Brain (organoid and tissue), 16 donors: ENCODE measurements at places on chromosomes 5 and 9.

- no peak for DNase-seq
Measured at GRCh38 chr9:125746774-125747052, 460 bp upstream of the PBX3 start.

DNA sequence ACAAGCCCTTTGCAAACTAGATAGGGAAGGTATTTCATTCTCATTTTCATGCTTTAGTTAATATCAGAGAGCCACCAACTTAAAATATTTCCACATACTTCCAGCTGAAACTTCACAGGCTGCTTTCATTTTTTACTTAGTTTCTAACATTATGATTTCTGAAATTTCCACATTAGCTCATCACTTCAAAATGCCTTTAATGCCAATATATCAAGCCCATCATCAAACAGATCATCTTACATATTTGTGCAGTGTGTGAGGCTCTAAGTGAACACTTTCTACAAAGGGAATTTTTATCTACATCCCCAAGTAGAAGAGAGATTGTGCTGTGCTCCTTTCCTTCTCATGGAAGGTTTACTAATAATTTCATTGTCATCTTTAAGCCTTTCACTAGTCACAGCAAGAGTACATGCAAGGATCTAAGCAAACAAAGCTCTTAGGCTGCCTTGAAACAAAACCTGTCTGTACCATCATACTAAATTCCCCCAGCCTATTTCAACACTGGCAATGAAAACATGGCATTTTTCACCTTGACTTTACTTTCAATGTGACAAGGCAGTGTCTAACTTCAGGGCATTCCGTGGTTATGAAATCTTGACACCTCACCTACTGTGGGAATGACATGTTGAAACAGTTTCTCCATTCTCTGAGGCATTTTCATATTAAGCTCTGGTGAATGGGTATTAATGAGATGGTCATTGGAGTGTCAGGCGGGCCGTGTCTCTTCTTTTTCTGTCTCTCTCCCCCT, 45.4 kb downstream of the PPP2R2B start:
- no peak for DNase-seq

- peak; percentile 79 for DNase-seq
Measured at GRCh38 chr5:59745415-59745863, 148.1 kb downstream of the PDE4D start.

DNA sequence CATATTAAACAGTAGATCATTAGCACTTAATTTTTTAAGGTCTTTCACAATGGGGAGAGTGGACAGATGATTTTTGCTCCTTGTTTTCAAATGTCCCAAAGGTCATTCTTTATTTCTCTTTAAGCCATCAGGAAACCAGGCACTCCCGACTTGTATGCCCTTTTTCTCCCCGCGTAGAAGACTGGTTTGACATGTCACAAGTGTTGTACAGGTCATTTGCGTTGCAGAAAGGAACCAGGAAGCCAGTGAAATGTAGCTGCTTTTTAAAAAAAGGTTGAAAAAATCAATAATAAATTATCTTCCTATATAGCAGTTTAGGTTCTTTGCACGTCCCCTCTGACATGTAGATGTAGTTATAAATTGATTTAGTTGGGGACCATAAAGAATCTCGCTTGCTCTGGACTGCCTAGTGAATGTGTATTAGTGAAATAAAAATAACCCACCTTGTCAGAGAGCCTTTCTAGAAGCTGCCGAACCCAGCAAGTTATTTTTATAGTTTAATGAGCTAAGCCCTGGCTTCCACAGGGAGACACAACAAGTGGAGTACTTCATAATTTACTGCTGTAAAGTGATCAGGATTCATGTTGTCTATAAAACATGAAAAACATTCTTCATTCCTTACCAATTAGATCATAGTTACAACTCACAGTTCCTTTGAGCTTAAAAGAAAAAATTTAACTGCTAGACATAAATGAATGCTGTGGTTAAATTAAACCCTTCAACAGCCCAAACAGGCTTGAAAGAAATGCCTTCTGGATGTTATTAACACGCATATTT, 404.6 kb downstream of the CSNK1G3 start:
- peak; percentile 35 for DNase-seq

DNA sequence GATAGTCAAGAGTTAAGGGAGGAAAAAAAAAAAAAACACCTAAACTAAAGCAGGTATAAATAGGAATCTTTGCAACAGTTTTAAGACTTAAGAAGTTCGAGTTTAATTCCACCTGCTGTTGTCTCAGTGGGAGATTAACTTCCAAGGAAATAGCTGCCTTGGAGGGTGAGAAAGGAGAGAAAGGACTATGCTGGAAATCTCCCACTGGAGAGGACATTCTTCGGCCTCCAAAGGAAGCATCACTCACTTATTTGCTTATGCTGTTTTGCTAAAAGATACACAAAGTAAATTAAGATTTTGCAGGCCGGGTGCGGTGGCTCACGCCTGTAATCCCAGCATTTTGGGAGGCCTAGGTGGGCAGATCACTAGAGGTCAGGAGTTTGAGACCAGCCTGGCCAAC, 317.9 kb upstream of the MPDZ start:
- DNase-seq: no peak

DNA sequence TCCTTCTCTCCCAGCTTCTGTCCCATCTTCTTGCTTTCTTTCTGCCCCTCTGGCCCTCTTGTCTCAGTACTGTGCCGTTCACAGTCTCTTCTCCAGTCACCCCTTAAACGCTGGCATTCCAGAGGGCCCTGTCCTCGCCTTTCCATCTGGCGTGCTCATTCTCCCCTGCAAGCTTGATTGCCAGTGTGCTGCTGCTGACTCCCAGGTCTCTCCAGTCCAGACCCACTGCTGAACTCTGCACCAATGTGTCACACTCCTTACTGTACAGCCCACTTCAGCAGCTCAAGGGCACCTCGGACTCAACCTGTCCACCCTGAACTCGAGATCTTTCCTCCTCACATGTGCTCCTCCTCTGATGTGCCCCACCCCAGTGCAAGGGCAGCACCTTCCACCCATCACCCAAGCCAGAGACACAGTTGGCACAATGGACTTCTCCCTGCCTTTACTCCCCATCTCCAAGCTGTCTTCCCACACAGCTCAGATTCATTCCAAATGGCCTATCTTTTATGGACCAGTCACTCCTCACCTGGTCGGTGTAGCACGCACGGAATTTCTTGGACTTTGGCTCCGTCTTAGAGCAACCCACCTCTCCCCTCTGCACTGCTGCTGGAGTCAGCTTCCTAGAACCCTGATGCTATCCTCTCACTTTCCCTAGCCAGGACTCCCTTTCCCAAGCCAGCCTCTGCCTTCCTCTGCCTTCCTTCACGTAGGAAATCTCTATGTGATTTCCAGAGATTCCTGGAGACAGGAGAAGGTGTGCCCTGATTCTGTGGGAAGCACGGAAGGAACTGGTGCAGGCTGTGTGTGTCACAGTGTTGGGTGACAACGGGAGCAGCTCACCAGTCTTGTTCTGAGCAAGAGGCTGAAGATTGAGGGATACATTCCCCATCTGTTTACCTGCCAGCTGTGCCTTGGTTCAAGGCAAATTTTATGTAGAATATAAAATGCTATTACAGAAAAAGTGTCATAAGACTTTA, 26.0 kb upstream of the SLC2A8 start:
- DNase-seq: no peak

GRCh38 chr9:93107825-93108161, 11.8 kb downstream of the CARD19 start:
- no peak for DNase-seq

- DNase-seq: peak; percentile 35
Measured at GRCh38 chr5:151772029-151772845, 483 bp downstream of the G3BP1 start.

DNA sequence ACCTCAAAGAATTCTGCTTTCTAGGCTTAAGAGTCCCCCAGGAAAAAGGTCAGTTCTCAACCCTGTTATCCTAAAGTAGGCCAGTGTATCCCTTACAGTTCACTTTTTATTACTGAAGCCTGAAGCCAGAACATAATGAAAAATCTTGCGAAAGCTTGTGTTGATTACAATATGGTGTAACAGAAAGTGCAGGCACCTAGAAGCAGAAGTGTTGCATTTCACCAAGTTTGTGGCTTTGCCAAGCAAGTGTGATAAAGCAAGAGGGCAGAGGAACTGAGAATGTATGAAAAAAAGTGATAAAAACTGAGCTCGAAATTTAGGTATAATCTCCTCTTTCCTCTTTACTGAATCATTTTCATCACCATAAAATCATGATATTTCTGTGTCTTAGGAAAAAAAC, 26.2 kb downstream of the AGTPBP1 start:
- no peak for DNase-seq

DNA sequence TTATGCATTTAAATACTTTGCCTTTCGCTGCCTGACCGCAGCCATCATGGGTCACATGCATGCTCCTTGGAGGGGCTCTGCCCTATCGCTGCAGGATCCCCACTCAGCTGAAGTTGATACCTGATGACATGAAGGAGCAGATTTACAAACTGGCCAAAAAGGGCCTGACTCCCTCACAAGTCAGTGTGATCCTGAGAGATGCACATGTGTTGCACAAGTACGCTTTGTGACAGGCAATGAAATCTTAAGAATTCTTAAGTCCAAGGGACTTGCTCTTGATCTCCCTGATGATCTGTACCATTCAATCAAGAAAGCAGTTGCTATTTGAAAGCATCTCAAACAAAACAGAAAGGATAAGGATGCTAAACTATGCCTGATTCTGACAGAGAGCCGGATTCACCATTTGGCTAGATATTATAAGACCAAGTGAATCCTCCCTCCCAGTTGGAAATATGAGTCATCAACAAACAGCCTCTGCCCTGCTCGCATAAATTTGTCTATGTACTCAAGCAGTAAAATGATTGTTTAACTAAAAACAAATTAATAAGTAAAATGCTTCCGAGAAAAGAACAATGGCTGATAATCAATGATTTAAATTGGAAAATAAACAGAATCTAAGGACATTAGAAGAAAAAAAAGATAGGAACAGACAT, 41.6 kb upstream of the PPP2CA start:
- DNase-seq: no peak

DNA sequence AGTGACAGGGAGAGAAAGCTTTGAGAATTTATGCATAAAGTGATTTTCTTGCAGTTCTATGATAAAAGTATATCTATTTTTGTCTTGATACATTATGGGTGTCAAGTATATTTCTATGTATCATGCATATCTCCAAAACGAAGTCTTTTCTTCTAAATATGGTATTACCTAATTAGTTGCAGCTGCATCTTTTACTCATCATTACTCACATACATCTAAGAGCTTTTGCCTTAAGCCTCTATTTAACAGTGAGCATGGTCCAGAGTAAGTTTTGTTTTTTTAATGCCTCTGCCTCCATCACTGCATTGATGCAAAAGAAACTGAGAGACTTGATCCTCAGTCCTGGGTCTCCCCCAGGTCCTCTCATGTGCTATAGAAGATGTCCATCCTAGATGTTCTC, 40.0 kb upstream of the SMC5 start:
- DNase-seq: no peak

DNA sequence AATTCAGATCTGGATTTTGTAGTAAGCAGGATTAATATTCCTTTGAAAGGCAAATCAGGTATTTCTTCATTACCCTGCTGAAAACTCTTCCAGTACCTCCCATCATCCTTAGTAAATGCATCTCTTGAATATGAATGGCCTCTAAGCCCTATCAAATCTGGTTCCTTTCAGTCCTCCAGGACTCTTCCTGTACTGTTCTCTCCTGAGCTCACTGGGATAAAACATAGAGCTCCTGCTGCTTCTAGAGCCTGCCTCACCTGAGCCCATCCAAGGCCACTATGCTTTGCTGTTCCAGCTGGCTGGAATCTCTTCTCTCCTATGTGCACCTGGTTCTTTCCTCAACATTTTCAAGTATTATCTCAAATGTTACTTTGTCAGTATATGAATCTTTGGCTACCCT, 803.3 kb upstream of the CTNND2 start:
- no peak for DNase-seq

DNA sequence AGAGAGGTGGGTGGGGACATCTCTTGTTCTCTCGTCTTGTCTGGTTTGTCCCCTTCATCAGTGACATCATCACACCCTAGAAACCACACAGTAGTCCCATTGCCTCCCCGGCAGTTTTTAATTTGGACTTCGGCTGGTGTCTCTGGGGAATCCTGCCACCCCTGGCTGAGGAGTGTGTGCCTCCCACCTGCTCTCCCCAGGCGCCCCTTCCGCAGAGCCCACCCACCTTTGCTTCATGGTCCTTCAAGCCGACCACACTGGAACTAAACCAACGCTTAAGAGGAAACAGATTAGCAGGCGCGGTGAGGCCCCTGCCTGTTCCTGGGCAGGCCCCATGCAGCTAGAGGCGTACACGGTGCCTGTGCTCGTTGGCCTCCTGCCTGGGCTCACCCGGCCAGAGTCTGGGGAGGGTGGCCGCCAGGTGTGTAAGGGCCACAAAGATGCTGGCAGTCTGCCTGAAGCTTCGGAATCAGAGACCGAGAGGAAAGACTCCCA, 107.6 kb upstream of the SPRY4 start:
- DNase-seq: no peak

GRCh38 chr9:71361357-71361756, 239.9 kb upstream of the TRPM3 start:
- DNase-seq: no peak

- peak; percentile 35 for DNase-seq
Measured at GRCh38 chr9:38419181-38419580, 5.1 kb downstream of the IGFBPL1 start.

- DNase-seq: no peak
Measured at GRCh38 chr9:121735065-121735792, 83.8 kb downstream of the DAB2IP start.

DNA sequence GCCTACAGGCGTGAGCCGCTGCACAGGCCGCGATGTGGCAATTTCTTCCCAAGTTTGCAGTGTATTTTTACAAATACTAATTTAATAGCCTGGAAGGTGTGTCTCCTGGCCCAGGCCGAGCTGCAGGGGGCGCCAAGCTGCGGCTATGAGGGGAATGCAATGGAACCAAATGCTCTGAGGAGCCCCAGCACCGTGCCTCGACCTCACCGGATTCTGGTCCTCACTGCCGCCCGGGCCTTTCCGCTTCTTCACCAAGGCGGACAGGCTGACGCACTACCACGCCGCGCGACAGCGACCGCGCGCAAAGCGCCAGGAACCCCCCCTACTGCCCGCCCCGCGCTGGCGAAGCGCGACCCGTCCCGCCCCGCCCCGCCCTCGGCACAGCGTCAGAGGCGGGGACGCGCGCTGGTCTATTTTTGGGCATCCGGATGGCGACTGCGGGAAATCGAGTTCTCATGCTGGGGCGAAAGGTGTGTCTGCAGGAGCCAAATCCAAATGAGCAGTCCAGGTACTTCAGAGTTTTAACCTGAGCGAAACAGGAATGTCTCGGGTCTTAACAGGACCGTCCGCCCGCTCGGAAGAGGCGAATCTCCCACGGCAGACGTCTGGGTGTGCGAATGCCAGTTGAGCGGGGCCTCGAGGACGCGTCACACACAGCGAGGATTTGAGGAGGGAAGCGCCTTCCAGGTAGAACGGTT, 31.7 kb upstream of the PRXL2C start:
- DNase-seq: peak; percentile 85

DNA sequence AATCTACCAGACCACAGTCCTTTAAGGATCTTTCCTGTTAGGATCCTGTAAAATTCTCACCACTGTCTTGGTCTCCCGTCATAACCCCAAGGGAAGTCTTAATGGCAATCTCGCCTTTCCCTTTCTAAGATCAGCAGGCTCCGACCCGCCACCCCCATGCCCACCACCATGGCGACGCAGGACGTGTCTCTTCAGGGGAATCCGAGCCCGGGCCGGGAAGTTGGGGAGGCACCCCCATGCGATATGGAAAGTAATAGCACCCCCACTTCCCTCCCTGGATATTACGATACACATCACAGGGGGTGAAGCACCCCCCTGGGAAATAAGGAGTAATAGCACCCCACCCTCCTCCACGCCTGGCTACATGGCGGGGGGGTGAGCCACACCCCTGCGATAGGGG, 8.3 kb upstream of the STK32A start:
- DNase-seq: no peak
